Activated T-helper 2 cell treated with anti-CD3 and anti-CD28 coated beads, Interferon-gamma antibody, Interleukin-2, Interleukin-4, amounts not matched to agents 10 μg/mL and 5 μg/mL and 100 μg/mL, durations not matched to agents 14 hours and 24 hours and 36 hours (primary cell): ENCODE measurements at places on chromosomes 13 and 19. TPM values are rescaled to one million over a fixed set of nuclear protein-coding genes. Genes with fewer than 3 reads are reported as not detected.
A peak's percentile ranks its signal among the peaks of the same experiment; 100 is the strongest.

Gene ADGRE2
- 2.7 and 3.6 TPM in 2 replicates for total RNA-seq

DNA sequence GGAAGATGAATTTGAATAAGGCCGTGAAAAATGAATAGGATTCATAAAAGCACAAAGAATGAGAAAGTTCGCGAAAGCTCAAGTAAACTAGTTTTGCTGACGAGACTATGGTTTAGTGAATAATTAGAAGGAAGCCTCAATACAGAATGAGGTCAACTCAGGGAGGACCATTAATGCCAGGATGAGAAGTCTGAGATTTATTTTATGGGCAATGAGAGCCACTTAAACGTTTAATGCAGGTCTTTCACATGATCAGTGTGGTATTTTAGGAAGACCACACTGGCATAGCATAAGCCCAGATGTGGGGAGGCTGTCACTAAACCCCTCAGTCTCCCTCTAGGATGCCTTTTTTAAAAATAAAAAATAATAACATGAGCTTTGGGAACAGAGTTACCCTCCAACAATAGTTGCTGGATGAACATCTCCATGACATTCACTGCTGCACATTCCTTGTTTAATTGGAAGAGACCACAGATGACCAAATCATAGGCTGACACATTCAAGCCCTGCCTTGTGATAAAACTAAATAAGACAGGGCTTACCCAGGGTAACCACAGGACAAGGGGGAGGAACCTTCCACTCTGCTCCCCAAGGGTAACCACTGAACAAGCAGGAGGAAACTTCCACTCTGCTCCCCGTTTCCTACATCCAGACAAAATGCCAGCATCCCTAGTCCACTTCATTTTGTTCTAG is 43.6 kb upstream of the LSM14A start:
- no peak for DNase-seq

- DNase-seq, result no peak
Observed at GRCh38 chr13:80840316-80840976, 499.5 kb upstream of the SPRY2 start.

Gene ZNF497
- 0.76 and 2.2 TPM in 2 replicates for total RNA-seq

- no peak for DNase-seq
Observed at GRCh38 chr13:44814836-44815235, 174.4 kb downstream of the NUFIP1 start.

Gene PABPC3
- total RNA-seq, result 0.23 and 0.39 TPM in 2 replicates

- DNase-seq, result no peak
Observed at GRCh38 chr13:75489502-75490263, 7.7 kb upstream of the TBC1D4 start.

Gene MYBPC2
- total RNA-seq, result 0.21 and 0.25 TPM in 2 replicates

DNA sequence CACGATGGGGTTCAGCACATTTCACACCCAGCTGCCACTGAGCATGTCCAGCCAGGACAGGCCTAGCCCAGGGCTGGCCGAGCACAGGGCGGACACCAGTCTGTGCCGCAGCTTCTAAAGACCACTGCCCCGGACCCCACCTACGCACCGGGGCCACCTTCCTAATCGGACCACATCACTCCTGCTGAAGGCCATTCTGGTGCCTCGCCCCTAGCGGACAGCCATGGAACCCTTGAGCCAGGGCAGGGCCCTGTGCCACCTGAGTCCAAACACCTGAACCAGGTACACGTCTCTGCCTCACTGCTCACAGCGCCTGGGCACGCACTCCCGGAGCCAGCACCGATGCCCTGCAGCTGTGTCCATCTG is 8.4 kb upstream of the C13orf46 start:
- no peak for DNase-seq

- no peak for DNase-seq
Observed at GRCh38 chr19:29636553-29637360, 28.5 kb upstream of the PLEKHF1 start.

Gene OR7A5
- not detected in 2 replicates for total RNA-seq

- no peak for DNase-seq
Observed at GRCh38 chr19:4256563-4256962, 9.7 kb downstream of the YJU2 start.

DNA sequence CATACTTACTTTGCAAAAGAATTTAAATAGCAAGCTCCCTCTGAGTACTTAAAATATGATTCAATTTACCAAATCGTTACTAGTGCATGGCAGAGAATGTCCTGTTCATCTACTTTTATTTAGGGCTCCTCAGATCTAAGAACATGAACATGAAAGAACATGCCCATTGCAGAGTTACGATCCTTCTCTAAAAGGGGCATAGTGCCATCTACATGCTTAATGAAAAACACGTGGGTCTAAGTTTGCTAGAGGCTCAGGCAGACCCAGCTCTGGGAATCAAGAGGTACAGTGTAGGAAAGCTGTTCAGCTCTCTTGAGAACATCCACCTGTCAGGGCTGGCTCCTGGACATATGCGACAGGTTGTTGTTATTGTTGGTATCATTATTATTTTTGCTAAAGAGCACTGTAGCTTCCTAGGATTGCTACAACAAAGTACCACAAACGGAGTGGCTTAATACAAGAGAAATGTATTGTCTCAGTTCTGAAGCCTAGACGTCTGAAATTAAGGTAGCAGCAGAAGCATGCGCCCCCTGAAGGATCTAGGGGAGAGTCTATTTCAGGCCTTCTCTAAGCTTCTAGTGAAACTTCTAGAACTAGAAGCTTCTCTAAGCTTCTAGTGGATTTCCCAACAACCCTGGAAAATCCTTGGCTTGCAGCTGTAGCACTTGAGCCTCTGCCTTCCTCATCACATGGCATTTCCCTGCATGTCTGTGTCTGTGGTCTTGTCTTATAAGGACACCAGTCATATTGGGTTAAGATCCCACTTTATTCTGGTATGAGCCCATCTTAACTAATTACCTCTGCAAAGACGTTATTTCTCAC is 133.9 kb downstream of the DCT start:
- DNase-seq, result no peak

GRCh38 chr19:36379510-36379819 is 464 bp upstream of the ZFP14 start:
- no peak for DNase-seq

DNA sequence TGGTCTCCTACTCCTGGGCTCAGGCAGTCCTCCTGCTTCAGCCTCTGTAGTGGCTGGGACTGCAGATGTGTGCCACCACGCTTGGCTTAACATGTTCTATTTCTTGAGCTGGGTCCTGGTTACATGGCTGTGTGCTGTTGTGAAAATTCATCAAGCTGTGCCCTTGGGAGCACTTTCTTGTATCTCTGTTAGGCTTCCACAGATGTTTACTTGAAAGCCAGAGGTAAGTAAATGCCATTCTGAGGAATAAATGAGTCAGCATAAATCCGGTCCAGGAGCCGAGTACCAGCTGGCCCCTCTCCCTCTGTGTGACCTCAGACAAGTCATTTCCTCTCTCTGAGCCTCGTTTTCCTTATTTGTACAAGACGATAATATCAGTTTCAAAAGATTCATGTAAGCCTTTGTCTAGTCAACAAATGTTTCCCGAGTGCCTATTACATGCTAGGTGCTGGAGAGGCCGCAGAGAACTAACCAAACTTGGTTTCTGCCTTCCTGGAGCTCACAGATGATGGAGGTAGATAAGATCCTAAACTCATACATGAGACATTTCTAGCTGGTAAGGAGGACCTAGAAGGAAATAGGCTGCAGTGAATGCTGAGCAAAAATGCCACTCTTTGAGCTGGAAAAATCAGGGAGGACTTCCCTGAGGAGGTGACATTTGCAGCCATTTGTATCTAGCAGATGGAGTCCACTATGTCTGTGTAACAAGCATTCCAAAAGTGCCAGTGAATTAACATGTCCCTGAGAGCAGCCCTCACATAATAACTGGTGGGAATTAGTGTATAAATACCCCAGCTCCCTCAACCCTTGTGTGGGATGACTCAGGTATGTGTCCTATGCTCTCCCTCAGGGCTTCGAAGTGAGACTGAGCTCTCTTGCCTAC is 2.7 kb upstream of the RASAL3 start:
- peak; percentile 69 for DNase-seq

Gene ZNF582
- total RNA-seq, result 1.3 and 1.4 TPM in 2 replicates

- DNase-seq, result no peak
Observed at GRCh38 chr19:43464134-43464775, 1.2 kb downstream of the LYPD3 start.

Gene CYP4F12
- not detected in 2 replicates for total RNA-seq

DNA sequence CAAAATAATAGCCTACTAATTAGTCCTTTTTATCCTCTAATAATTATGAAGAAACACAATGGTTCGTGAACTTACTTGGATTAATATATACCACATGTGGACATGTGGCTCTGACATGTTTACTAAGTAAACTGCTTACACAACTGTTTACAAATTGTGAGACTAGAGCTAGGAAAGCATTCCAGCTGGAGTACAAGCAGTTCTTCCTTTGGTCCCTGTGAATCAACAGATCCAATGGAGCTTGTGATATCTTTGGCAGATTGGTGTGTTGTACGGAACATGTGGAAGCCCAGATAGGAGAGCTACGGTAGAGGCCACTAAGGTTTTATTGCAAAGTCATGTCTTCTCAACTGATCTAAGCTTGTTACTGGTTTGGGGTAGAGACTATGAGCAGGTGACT is 145.5 kb upstream of the SPRY2 start:
- DNase-seq, result no peak

- DNase-seq, result no peak
Observed at GRCh38 chr19:57096685-57097361, 23.0 kb upstream of the USP29 start.
